ENCODE measurements at places on chromosomes 5 and 9. TPM values are rescaled to one million over a fixed set of nuclear protein-coding genes. Genes with fewer than 3 reads are reported as not detected.

RPL7A gene
- total RNA-seq, result 904 TPM

LCP2 gene
- total RNA-seq, result not detected

GFI1B gene
- not detected for total RNA-seq

ROPN1L gene
- total RNA-seq, result 0.40 TPM

TEX48 gene
- not detected for total RNA-seq

IER5L gene
- total RNA-seq, result 60.3 TPM

PCDHGC4 gene
- total RNA-seq, result 2.2 TPM

ZBTB34 gene
- 6.7 TPM for total RNA-seq

ALDH7A1 gene
- total RNA-seq, result 108 TPM

DDX4 gene
- not detected for total RNA-seq

- no peak for DNase-seq
Measured at GRCh38 chr5:110409571-110409970, 316.9 kb downstream of the TMEM232 start.

- DNase-seq, result no peak
Measured at GRCh38 chr5:39566891-39567290, 142.1 kb upstream of the DAB2 start.

DNA sequence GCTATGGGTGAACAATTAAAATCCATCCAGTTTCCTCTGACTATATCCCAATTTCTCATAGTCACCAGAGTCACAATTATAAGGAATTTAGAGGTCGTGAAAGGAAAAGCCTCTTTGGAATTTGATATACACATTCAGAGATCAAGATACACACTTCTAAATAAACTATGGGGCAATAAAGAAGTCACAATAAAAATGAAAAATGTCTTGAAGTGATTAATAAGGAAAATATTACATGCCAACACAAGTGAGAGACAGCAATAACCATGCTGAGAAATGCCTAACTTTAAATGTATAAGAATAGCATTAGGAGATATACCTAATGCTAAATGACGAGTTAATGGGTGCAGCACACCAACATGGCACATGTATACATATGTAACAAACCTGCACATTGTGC, 54.9 kb upstream of the ADAMTS19 start:
- DNase-seq, result no peak

GRCh38 chr5:126624534-126624933, 23.8 kb downstream of the PHAX start:
- DNase-seq, result peak; percentile 19

DNA sequence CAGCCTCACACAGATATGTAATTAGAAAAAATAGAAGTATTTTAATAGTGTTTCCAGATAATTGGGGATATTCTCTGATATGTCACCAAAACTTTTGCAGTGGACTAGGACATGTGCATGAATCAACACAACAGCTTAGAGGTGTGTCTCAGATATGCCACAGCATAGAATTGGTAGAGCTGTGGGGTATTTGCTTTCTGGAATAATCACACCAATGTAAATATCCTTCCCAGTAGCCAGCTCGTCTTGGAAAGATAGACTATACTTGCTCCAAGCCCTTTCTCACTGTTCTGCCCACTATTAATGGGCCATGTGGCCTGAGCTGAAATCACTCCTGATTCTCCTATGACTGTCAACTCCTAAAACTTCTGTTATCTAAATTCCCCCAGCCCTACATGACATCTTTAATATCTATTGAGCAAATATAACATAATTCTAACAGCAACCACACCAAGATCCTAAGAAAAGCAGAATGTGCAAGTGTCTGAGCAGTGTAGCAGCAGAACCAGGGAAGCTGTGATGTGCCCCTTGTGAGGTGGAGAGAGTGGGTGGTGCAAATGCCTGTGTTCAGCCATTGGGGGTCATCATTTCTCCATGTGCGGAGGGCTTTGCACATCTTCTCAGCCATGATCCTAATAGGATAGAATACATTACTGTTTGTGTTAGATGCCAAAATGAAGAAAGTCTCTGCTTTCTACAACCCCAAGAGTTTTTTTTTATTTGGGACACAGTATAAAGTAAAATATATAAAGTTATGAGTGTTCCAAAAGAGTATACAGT, 65.0 kb downstream of the MELK start:
- DNase-seq, result no peak

GRCh38 chr9:18275313-18275990, 198.5 kb upstream of the ADAMTSL1 start:
- DNase-seq, result no peak

GRCh38 chr5:150457121-150457520, 7.6 kb upstream of the RPS14 start:
- no peak for DNase-seq

- DNase-seq, result peak; percentile 10
Measured at GRCh38 chr9:98708933-98709911, at the start of gene GABBR2. TSS of gene GABBR2 (minus strand) at chr9:98708935. CDS start at chr9:98708737, 198 bp downstream.

- DNase-seq, result no peak
Measured at GRCh38 chr5:157502143-157502647, 42.2 kb downstream of the NIPAL4 start.

GRCh38 chr9:121503444-121503843, 3.8 kb upstream of the GGTA1 start:
- no peak for DNase-seq

- DNase-seq, result peak; percentile 31
Measured at GRCh38 chr9:75083188-75083970, 4.6 kb downstream of the NMRK1 start.

- DNase-seq, result no peak
Measured at GRCh38 chr9:37464426-37465248, 613 bp downstream of the ZBTB5 start.

GRCh38 chr9:38619556-38620447, 594 bp downstream of the ANKRD18A start:
- peak; percentile 1 for DNase-seq

Data from Calu3 (cell line).